ENCODE measurements at places on chromosomes 1 and 21.

- no peak for DNase-seq
Measured at GRCh38 chr1:235302143-235302542, 25.8 kb downstream of the ARID4B start.

DNA sequence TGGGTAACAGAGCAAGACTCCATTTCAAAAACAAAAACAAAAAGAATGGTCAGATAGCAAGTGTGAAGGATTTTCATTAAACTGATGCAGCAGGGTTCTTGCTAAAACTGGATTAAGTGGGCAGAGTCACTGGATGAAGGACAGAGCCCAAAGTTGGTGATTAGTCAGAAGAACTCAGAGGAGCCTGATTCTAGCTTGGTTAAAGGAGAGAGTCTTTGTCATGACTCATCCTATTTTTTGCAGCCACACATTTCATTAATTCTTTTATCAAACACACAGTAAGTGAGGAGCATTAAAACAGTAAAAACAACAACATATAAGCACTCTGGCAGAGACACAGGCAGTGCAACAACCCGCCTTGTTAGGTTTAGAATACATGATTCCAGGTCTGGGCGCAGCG lies 56.0 kb upstream of the EDARADD start:
- no peak for DNase-seq

GRCh38 chr1:89908273-89908671 lies 86.6 kb upstream of the ZNF326 start:
- DNase-seq = no peak

GRCh38 chr1:3558036-3558726 lies 53.1 kb downstream of the MEGF6 start:
- DNase-seq = no peak

DNA sequence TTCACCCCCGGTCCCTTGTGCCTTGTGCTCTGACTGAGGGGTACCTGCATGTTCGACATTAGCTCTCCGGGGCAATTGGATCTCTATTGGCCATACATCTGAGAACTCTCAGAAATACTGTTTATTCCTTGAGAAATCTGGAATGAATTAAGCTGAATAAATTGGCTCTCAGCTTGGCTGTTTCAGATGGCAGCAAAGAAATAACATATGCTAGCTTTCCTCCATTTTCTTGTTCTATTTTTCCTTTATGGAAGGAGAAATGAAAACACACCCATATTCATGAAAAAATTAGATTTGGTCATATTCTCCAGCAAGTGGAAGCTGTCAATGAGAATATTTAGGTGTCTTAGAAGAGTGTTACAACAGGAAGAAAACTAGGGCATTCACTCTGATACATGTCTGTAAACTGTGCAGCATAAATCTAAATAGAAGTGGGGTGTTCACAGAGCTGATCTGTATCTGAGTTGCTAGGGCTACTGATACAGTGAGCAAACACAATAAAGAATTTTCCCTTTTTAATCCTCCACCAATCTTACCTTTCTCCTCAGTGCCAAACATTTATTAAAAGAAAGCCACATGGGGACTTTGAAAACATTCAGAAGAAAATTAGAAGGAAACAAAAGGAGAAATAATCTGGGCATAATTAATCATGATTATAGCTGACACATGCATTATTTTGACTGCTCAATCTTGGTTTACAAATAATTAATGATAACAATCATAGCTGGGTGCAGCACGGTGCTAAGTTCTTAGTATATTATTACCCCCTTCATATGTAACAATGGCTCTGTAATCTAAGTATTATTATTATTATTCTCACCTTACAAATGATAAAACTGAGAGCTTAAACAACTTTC lies 671.9 kb upstream of the USP24 start:
- no peak for DNase-seq

- DNase-seq = no peak
Measured at GRCh38 chr1:73042403-73042802, 760.1 kb upstream of the NEGR1 start.

DNA sequence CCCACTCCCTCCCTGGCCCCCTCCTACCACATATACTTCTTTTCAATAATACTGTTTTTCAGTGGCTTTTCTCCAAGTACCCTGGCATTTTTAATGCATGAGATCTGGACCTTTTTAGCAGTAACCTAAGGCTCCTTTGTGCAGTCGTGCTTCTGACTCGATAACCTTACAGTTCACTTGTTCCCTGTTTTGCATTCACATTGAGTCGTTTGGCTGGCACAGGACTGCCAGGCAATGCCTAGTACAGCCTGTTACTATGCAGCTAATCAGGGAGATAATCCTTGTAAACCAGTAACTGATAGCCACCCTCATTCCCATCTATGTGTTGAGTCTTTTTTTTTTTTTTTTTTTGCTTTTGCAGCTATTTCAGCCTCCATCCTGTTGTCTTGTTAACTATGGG lies 3.7 kb downstream of the ATP1B1 start:
- DNase-seq = no peak

GRCh38 chr1:20165522-20165951 lies 20.4 kb upstream of the UBXN10 start:
- no peak for DNase-seq

- DNase-seq = no peak
Measured at GRCh38 chr21:14722841-14723483, 176.8 kb upstream of the SAMSN1 start.

- no peak for DNase-seq
Measured at GRCh38 chr21:34926803-34927467, 122.2 kb downstream of the RUNX1 start.

DNA sequence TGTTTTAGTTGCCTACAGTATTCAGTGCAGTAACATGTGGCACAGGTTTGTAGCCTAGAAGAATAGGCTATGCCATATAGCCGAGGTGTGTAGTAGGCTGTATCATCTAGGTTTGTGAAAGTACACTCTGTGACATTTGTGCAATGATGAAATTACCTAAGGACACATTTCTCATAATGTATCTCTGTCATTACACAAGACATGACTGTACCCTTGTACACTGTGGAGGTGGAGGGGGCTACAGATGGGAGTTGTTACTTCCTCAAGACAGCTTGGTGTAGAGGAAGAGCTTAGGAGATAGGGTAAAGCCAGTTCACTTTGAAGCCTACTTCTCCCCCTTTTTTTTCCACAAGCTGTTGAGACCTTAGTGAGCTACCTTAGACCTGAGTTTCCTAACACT lies 59.7 kb upstream of the RAVER2 start:
- no peak for DNase-seq

DNA sequence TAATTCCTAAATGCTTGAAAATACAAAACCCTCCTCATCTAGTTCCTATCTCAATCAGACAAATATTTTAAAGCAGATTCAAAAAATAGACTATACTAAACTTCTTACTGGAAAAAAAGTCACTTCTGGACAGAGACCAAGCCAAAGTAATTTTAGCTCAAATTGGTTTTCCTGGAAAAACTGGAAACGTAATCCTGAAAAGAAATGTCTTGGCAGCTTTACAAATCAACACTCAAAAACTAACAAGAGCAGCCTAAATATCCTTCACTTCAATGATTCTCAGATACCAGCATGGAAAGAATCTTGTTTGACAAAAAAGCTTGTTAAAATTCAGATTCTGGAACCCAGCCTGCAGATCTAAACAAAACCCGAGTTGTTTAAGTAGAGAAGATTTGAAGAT lies 9.1 kb upstream of the GPR88 start:
- DNase-seq = no peak

- DNase-seq = peak; percentile 61
Measured at GRCh38 chr1:8712413-8713231, 104.8 kb downstream of the RERE start.

DNA sequence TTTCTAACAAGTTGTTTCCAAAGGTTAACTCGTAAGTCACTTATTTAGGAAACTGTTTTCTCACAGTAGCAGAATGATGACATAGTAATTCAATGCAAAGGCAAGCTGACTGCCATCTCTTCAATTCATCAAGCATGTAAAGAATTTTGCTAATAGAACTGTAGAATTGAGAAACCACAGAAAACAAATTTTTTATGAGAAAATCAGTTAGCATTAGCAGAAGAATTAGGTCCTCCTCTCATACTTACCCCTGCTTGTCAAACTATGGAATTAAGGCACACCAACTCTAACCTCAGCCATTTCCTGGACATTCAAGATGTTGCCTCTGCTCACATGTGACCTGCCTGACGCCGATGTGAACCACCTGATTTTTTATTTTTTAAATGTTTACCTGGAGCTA lies 115.2 kb downstream of the LRRC40 start:
- no peak for DNase-seq

DNA sequence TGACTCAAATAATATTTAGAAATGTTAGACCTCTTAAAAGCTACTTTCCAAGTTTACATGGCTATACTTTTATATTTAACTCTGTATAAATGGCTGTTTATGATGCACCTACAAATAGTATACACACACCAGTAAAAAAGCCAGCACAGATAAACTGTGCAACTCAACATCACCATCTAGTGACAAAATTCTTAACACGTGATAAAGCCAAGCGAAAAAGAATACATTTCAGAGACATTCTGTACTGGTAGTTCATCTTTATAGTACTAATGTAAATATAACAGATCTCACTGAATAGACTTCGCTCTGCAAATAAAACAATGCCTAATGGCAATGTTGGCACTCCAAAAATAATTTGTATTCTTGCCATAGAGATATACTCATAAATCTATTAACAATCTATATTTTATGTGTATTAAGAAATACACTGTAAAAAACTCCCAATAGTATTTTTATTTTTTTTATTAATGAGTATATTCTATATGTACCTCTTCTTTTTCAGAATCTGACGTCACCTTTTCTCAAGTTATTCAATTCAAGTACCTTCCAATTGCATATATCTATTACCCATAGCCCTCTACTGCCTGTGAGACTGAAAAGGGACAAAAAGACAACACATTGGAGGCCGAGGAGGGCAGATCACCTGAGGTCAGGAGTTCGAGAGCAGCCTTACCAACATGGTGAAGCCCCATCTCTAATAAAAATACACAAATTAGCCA lies 100.2 kb downstream of the DPYD start:
- DNase-seq = no peak

- no peak for DNase-seq
Measured at GRCh38 chr1:9005395-9005708, 20.9 kb downstream of the SLC2A7 start.

DNA sequence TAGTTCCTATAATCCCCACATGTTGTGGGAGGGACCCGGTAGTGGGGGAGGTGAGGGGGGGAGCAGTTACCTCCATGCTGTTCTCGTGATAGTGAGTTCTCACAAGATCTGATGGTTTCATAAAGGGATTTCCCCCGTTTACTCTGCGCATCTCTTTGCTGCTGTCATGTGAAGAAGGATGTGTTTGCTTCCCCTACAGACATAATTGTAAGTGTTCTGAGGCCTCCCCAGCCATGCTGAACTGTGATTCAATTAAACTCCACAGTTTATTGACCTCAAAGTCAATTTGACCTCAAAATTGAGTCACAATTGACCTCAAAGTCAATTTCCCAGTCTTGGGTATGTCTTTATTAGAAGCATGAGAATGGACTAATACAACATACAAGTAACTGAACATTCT lies 19.7 kb downstream of the DPH5 start:
- DNase-seq = no peak

DNA sequence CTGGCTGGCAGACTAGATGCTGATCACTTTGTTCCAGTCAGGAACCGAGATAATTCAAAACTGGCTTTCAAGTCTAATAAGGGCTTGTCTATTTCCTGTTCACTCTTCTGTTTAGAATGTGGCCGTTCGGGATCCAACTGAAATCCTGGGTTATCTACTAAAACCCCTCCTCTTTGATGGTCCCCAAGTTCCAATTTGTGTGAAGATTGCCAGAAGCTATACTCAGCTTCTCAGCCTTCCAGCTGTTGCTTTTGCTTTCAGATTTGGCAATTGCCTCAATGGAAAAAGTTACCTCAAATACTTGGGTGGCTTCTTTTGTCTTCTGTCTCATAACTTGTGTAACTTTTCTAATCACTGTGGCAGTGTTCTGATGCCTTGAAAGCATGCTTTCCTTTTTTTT lies 43.7 kb downstream of the BTBD8 start:
- DNase-seq = no peak

DNA sequence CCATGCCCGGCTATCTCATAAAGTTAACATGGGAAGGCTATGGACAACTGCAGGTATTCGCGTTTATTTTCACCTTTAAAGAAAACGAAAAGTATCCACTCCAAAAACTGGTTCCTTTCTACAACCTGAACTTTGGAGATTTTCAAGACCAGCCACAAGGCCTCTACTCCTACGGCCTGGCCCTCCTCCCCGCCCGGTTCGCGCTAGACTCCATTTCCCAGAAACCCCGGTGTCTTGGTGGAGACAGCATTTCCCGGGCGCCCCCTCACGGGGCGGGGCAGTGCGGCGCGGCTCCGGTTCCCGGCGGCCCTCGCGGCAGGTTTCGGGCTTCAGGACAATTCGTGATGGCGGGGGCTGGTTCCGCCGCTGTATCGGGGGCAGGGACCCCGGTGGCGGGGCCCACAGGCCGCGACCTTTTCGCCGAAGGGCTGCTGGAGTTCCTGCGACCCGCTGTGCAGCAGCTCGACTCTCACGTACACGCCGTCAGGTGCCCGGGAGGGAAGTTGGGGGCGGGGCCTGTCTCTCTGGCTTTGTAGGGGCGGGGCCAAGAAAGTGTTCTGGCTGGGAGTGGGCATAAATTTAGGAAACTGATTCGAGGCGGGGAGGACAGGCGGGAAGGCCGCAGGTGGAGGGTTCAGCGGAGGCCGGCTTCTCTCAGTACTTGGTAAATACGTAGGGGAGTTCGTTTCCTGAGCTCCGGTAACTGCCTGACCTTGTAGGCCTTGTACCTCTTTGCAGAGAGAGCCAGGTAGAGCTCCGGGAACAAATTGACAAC lies at the start of gene SNAPIN:
TSS of gene SNAPIN (plus strand) at position 304 of the 775 bp plus-strand sequence. CDS start at position 345, 41 bp downstream.
- DNase-seq = peak; percentile 64

DNA sequence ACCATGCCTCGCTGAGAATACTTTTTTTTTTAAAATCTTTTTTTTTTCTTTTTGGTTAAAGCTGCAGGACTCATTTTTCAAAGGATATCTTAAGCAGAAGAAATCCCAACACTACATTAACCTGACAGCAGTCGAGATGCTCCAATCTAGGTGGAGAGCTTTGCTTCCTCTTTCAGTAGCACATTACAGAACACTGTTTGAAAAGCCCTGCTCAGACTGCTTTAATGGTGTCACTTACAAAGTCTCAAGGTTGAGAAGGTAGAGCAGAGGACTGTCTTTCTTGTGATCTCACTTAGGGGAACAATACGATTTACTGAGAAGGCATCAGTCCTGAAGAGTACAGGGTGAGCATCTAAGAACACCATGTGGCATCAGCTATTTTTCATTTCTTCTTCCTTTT lies 21.0 kb upstream of the CPLANE2 start:
- DNase-seq = no peak

GRCh38 chr1:178939338-178940067 lies 68.6 kb upstream of the ANGPTL1 start:
- no peak for DNase-seq

GRCh38 chr1:93607814-93608186 lies 73.8 kb downstream of the BCAR3 start:
- DNase-seq = peak; percentile 29

GRCh38 chr1:15337656-15338402 lies 71.9 kb upstream of the EFHD2 start:
- peak; percentile 41 for DNase-seq

GRCh38 chr1:39892601-39893595 lies 8.8 kb downstream of the MYCL start:
- DNase-seq = no peak

GRCh38 chr1:39044762-39045161 lies 18.6 kb downstream of the NDUFS5 start:
- no peak for DNase-seq

GRCh38 chr1:32818804-32819541 lies 1.5 kb downstream of the S100PBP start:
- DNase-seq = no peak

GRCh38 chr1:220880362-220880670 lies 1.1 kb downstream of the HLX start:
- no peak for DNase-seq

- DNase-seq = no peak
Measured at GRCh38 chr1:161285521-161285920, 24.2 kb downstream of the MPZ start.

Data from amniotic stem cell (primary cell).